ENCODE measurements at places on chromosomes 11 and 22.

- DNase-seq = no peak
Measured at GRCh38 chr11:72584939-72585597, 89.2 kb downstream of the PDE2A start.

GRCh38 chr11:19336331-19336730, 95.6 kb upstream of the E2F8 start:
- DNase-seq = no peak

GRCh38 chr11:16796311-16796710, 57.9 kb downstream of the C11orf58 start:
- DNase-seq = no peak

GRCh38 chr11:109298865-109299264, 123.1 kb upstream of the C11orf87 start:
- DNase-seq = no peak

DNA sequence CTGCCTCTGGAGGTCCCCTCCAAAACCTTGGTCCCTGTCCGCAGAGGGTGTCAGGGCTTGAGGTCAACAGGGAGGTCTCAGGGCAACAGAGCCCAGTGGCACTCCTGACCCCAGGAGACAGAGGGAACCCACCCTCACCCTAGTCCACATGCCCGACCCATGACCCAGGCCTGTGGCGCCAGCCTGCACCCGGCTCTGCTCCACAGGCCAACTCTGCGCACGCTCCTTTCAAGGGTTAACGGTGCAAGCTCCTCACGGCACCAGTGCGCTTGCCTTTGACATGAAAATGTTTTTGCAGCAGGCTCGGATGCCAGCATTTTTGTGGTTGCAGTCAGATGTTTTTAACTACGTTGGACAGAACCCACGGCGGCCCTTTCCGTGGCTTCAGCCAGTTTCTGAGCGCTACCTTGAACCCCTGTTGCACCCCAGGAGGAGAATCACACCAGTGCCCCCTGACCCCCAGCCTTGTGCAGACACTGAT, 68.6 kb downstream of the CDKN1C start:
- DNase-seq = no peak

- no peak for DNase-seq
Measured at GRCh38 chr22:49785841-49786471, 41.7 kb downstream of the BRD1 start.

DNA sequence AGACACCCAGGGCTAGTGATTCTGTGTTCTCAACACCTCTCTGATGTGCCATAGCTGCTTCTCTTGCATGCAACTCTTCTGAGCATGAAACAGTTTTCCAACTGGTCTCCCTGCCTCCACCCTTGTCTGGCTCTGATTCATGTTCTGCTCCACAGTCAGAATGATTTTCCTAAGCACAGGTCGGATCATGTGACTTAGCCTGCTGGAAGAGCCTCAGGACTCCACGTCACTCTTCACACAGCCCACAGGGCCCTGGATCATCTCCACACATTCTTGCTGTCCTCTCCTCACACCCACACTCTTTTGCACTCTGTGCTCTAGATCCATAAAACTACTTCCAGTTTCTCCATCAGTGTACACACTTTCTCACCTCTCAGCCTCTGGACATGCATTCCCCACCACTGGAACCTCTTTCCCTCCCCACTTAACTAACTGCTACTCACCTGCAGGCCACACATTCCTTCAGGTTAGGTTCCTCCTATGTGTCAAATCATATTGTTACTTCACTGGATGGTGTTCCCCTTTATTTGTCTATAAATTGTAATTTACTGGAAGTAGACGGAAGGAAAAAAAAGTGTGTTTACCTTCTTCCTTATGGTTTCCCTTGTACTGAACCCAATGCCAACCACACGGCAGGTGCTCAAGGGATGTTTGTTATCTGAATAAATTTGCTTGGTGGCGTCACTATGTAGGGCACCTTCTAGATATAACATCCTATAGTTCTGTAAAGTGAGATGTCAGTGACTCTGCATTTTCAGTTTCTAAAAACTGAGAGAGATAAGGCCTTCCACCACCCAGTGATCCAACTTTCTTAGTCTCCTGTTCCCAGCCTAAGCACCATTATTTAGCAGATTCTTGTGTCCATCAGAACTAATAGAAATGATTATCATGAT, 133.7 kb downstream of the ETS1 start:
- no peak for DNase-seq

DNA sequence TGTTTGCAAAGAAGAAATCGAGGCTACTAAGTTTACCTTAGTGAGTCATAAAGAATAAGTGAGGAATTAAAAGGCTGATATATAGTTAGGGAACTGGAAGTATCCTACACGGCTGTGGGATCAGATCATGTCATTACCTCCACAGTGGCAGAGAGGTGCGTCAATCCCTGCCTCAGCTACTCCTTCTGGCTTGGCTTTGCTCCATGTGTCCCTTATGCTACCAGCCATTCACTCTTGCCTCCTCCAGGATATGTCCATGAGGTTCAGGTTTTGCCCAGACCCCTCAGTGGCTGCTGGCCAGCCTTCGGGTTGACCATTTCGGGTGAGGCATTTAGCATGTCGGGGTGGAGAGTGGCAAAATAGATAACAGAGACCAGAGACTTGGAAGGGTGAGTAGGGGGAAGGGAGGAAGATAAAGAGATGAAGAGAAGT, 153.4 kb downstream of the LDLRAD3 start:
- no peak for DNase-seq

- DNase-seq = no peak
Measured at GRCh38 chr22:30561402-30562189, 12.9 kb downstream of the GAL3ST1 start.

DNA sequence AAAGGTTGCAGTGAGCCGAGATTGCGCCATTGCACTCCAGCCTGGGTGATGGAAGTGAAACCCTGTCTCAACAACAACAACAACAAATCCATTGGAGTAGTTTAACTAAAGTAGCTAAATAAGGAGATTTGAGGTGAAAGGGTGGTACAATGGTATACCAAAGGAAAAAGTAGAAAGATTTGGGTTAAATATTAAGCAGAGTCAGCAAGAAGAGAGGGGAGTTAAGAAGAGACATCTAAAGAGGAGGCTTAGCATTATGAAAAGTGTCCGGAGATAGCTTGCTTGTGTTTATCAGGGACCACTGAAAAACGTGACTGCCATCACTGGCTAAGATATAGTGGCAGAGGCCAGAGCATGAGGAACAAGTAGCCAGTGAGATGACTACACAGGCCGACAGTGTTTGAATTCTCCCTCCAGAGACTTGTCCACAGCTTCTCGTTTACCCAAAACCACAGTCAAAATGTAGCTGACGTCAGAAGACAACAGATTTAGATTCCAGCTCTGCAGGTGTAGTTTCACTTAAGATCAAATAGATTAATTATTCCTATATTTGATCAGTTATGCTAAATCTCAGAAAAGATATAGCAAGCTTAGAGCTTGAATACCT, 32.6 kb upstream of the GRK2 start:
- no peak for DNase-seq

- DNase-seq = no peak
Measured at GRCh38 chr11:112694813-112695212, 266.4 kb upstream of the NCAM1 start.

DNA sequence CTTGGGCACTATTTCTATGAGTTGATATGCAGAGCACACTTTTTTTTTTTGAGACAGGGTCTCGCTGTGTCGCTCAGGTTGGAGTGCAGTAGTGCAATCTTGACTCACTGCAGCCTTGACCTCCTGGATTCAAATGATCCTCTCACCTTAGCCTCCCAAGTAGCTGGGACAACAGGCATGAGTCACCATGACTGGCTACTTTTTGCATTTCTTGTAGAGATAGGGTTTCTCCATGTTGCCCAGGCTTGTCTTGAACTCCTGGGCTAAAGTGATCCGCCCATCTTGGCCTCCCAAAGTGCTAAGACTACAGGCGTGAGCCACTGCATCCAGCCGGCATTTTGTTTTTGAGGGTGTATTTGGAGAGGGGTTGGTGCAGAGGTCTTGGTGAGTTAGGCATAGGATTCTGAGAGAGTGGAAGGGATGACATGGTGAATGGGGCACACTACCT, 29.9 kb upstream of the MTCH2 start:
- no peak for DNase-seq

All from renal pelvis (tissue), 12 donors.